ENCODE measurements at places on chromosomes 5 and 9. TPM values are rescaled to one million over a fixed set of nuclear protein-coding genes. Genes with fewer than 3 reads are reported as not detected.

- H3K4me1 ChIP-seq = no peaks in the 10 kb centered on the region
- no peak overlapping the region for H3K4me3 ChIP-seq
- H3K27me3 ChIP-seq = no peaks in the 10 kb centered on the region
- no peak overlapping the region for H3K27ac ChIP-seq
Observed at GRCh38 chr5:8831854-8832253, 714.0 kb downstream of the SEMA5A start.

DNA sequence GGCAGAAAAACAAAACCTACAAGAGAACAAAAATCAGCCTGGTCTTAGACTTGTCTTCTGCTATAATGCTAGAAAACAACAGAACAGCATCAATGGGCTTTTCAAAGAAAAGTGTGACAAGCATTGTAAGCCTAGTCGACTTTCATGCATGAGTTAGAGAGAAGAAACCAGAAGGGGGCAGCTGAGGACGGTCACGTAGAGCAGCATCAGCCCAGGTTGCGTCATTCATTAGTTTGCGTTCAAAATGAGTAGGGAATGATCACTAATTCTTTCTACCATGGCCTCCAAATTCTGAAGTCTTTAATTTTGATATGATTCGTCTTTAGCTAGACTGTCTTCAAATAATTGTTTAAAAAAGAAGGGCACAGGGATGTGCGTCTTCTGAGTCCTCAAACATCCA, 4.7 kb upstream of the ISCA1 start:
- peaks cover 7% of the 10 kb centered on the region for H3K4me1 ChIP-seq
- no peaks in the 10 kb centered on the region for H3K36me3 ChIP-seq
- H3K27ac ChIP-seq = no peak overlapping the region
- H3K4me3 ChIP-seq = no peak overlapping the region

GRCh38 chr5:68839019-68839552, 254.7 kb upstream of the SLC30A5 start:
- DNase-seq = peak; percentile 53
- H3K27ac ChIP-seq = no peak overlapping the region
- H3K36me3 ChIP-seq = no peaks in the 10 kb centered on the region
- no peak overlapping the region for H3K4me3 ChIP-seq
- H3K4me1 ChIP-seq = no peaks in the 10 kb centered on the region

DNA sequence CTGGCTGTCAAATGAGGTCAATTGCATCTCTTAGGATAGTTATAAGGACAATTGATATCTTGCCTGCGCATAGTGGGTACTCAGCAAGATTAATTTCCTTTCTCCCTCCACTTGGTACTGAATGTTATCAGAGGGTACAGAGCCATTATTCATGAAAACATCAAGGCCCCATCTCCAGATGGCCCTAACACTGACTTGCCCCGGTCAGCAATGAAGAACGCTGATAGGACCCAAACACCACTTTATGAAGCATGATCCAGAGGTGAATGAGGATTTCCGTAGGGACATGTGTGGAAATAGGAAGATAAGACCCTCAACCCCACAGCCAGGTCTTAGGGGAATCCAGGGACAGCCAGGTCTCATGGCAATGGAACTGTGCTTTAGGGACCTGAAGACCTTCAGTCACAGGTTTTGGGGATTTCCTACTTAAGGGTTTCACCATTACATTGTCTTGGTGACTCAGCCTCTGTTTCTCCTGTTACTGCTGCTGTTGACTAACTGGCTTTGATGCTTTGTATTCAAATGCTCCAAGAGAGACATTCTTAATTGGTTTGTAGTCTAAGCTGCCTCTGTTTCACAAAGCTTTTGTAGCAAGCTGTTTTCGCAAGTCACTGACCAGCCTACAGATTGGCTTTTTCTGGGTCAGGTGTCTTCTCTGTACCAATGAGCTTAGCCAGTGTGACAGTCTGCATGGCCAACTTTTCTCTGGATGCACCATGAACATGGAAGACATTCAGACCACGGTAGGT, 35.3 kb upstream of the IQGAP2 start:
- H3K27ac ChIP-seq = no peak overlapping the region
- no peaks in the 10 kb centered on the region for H3K4me1 ChIP-seq
- no peak for DNase-seq
- no peak overlapping the region for H3K4me3 ChIP-seq
- H3K27me3 ChIP-seq = no peaks in the 10 kb centered on the region

- no peaks in the 10 kb centered on the region for H3K27me3 ChIP-seq
- H3K4me3 ChIP-seq = no peak overlapping the region
- H3K27ac ChIP-seq = no peak overlapping the region
- no peak for DNase-seq
- H3K4me1 ChIP-seq = peaks cover 7% of the 10 kb centered on the region
Observed at GRCh38 chr9:88775037-88775471, 216.2 kb upstream of the S1PR3 start.

DNA sequence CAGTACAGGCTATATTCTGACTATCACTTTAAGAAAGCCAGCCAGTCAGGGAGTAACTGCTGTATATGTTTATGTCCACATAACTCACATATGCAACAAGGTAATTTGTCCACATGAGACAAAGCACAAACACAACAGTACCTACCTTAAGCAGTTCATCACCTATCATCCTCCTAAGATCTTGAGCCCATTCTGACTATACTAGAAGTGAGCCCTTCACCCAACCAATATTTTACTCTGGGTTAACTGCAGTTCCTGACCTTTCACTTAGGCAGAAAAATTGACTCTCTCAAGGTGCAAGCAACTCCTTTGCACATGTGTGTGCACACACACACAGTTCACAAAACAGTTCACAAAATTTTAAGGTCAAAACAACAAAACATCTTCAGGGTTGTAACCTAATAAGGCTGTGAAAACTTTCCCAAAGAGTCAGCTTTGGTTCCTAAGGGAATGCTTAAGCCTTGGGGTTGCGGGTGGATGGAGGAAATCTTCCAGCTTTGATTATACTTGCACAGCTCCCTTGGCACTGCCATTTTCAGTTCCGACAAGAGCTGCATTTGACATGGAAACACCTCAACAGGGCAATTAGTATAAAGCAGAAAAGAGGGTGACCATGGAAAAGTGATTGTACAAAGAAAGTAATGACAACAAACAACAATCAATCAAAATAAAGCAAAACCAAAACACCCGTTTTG, 215.3 kb downstream of the NFIB start:
- H3K36me3 ChIP-seq = no peaks in the 10 kb centered on the region
- DNase-seq = no peak
- no peaks in the 10 kb centered on the region for H3K27me3 ChIP-seq
- no peak overlapping the region for H3K4me3 ChIP-seq
- peak overlapping the region; percentile 28 for H3K27ac ChIP-seq

GRCh38 chr5:177552839-177553455, 1.4 kb downstream of the FAM193B start:
- DNase-seq = no peak
- peak overlapping the region; percentile 69 for H3K27ac ChIP-seq
- H3K4me3 ChIP-seq = peak overlapping the region; percentile 68
- H3K36me3 ChIP-seq = no peaks in the 10 kb centered on the region
- H3K4me1 ChIP-seq = peaks cover 38% of the 10 kb centered on the region
- no peaks in the 10 kb centered on the region for H3K27me3 ChIP-seq

Gene ANXA6
- total RNA-seq = 198 TPM

DNA sequence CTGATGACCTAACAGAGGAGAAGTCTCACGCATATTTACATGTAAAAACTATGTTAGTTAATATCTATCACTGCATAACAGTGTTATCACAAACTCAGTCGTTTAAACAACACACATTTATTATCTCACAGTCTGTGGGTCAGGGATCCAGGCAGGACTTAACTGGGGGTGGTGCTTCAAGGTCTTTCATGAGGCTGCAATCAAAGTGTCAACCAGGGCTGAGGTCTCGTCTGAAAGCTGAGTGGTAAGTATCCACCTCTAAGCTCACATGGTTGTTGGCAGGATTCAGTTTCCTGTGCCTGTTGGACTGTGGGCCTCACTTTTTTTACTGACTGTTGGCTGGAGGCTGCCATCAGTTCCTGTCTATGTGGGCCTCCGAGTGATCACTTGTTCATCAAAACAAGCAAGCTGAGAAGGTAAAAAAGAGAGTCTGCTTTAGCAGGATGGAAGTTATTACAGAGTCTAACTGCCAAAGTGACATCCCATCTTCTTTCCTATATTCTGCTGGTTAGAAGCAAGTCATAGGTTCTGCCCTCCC, 188.6 kb downstream of the CARTPT start:
- DNase-seq = no peak
- H3K27me3 ChIP-seq = no peaks in the 10 kb centered on the region
- no peaks in the 10 kb centered on the region for H3K4me1 ChIP-seq
- H3K4me3 ChIP-seq = no peak overlapping the region
- H3K27ac ChIP-seq = no peak overlapping the region

Gene RASEF
- 16.9 TPM for total RNA-seq

Gene SH3RF2
- total RNA-seq = 20.3 TPM

- no peaks in the 10 kb centered on the region for H3K4me1 ChIP-seq
- no peak for DNase-seq
- H3K27ac ChIP-seq = no peak overlapping the region
- H3K36me3 ChIP-seq = no peaks in the 10 kb centered on the region
- no peak overlapping the region for H3K4me3 ChIP-seq
- H3K27me3 ChIP-seq = no peaks in the 10 kb centered on the region
Observed at GRCh38 chr9:113798062-113799030, 77.8 kb upstream of the ZNF618 start.

Gene C5orf52
- total RNA-seq = not detected

DNA sequence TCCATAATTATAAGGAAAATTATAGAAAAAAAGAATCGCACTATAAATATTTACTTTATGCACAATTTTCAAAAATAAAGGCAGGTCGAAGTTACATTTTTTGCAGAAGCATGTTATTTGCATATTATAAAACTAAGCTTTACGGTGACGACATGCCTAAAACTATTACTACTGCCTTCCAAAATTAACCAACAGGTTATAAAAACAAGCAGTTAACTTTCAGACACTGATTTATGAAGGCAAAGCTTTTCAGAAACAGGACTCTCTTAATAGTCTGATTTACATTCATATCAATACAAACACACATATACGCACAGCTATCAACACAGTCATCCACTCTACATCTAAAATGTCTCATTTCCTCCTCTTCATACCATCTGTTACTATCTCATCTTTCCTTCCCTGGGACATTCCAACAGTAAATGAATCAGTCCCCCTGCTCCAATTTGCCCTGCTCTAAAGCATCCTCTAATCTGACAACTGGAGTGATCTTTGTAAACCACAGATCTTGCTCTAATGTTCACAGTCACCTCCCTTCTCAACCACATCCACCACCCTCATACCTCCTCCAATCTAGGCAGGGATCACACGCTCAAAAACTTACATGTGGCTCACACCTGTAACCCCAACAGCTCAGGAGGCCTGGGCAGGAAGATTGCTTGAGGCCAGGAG, 21.6 kb downstream of the FBXW11 start:
- no peak overlapping the region for H3K4me3 ChIP-seq
- H3K4me1 ChIP-seq = no peaks in the 10 kb centered on the region
- DNase-seq = no peak
- H3K36me3 ChIP-seq = no peaks in the 10 kb centered on the region
- no peaks in the 10 kb centered on the region for H3K27me3 ChIP-seq
- no peak overlapping the region for H3K27ac ChIP-seq

- no peaks in the 10 kb centered on the region for H3K36me3 ChIP-seq
- H3K27me3 ChIP-seq = no peaks in the 10 kb centered on the region
- H3K4me3 ChIP-seq = no peak overlapping the region
- peaks cover 8% of the 10 kb centered on the region for H3K4me1 ChIP-seq
Observed at GRCh38 chr5:56356121-56356835, 123.1 kb upstream of the ANKRD55 start.

DNA sequence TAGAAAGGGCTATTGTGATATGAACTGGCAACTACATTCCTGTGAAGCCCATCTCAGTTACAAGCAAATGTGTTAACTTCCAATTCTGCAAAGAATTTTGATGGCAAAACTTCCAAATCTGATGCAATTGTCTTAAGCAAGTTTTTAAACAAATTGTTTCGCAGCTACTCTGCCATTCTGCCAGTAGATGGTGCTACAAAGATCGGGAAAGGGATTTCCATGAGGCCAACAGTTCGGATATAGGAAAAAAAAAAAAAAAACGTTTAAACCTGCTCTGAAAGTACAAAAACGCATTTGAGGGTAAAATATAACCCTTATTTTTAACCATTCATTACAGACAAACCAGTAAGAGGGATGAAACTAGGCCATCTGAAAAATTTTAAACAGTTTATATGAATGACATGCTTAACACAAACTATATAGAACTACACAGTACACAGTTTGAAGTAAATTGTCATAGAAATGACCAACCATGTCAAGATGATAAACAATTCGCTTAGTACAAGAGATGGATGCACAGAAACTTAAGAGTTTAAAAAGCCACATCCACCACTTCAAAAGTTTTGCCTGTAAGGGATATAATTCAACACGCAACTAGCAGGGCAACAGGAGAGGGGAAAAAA, 2.2 kb downstream of the HNRNPA0 start:
- no peaks in the 10 kb centered on the region for H3K36me3 ChIP-seq
- H3K4me3 ChIP-seq = peak overlapping the region; percentile 74
- peaks cover 39% of the 10 kb centered on the region for H3K4me1 ChIP-seq
- peak; percentile 77 for DNase-seq
- peak overlapping the region; percentile 99 for H3K27ac ChIP-seq
- H3K27me3 ChIP-seq = no peaks in the 10 kb centered on the region

DNA sequence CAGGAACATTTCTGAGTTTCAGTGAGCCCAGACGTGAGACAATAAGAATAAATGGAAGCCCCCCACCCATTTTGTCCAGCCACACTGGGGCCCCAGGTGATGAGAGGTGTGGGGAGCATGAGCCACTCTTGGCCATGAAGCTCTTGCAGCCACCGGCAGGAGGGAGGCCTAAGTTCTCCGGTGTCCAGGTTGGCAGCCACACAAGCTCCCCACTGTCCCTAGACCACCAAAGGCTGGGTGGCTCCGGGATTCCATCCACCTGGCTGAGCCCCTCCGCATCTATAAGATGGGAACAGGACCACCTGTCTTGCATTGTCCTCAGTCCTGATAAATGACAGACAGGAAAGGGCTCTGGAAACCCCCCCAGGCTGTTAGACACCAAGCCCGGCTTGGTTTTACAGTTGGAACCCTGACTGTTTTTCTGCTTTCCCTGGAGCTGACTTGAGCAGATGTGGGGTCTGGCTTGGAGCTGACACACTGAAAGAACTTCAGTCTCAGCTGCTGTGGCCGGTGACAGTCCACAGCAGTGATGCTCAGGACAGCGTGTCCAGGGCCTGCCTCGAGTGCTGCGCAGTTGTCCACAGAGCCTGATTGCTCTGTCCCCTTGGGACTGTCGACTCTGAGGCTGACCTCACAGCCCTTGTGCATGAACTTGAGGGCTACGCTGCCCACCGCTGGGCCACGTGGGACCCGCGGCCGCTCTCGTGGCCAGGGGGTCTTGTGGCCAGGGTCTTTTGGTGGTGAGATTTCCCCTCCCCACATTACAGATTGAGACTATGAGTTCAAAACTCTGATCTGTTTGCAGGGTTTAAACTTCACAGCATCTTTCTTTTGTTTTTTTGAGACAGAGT, 74.8 kb downstream of the PSMB7 start:
- peaks cover 3% of the 10 kb centered on the region for H3K4me1 ChIP-seq
- no peaks in the 10 kb centered on the region for H3K36me3 ChIP-seq
- no peak overlapping the region for H3K4me3 ChIP-seq
- DNase-seq = no peak
- H3K27ac ChIP-seq = no peak overlapping the region

Data from left lung (tissue), 14 donors.